ENCODE measurements at places on chromosomes 1 and 21.

DNA sequence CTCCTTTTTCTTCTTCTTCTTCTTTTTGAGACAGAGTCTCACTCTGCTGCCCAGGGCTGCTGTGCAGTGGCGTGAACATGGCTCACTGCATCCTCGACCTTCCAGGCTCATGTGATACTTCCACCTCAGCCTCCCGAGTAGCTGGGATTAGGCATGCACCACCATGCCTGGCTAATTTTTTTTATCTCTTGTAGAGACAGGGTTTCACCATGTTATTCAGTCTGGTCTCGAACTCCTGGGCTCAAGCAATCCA lies 13.0 kb upstream of the PADI1 start:
- DNase-seq = no peak

GRCh38 chr1:236292425-236292824 lies 10.7 kb upstream of the ERO1B start:
- no peak for DNase-seq

DNA sequence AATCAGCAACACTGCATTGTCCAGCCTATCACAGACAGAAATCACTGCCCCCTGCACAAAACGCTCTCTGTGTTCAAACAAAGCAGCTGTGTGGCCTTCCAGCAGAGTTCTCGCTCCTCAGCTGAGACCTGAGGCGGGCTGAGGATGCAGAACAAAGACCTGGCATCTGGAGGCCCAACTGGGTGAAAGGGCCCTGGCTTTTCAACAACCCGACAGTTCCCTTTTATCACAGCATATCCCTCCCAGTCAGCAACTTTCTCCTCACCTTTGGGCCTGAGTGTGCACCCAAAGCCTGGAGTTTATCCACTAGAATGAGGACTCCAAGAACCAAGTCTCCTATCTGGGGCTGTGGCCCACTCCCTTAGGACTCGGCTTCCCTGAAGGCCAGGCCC lies 42.6 kb upstream of the A3GALT2 start:
- no peak for DNase-seq

- DNase-seq = no peak
Observed at GRCh38 chr1:118504221-118504644, 319.2 kb upstream of the SPAG17 start.

- no peak for DNase-seq
Observed at GRCh38 chr21:25334046-25334730, 273.1 kb downstream of the MRPL39 start.

DNA sequence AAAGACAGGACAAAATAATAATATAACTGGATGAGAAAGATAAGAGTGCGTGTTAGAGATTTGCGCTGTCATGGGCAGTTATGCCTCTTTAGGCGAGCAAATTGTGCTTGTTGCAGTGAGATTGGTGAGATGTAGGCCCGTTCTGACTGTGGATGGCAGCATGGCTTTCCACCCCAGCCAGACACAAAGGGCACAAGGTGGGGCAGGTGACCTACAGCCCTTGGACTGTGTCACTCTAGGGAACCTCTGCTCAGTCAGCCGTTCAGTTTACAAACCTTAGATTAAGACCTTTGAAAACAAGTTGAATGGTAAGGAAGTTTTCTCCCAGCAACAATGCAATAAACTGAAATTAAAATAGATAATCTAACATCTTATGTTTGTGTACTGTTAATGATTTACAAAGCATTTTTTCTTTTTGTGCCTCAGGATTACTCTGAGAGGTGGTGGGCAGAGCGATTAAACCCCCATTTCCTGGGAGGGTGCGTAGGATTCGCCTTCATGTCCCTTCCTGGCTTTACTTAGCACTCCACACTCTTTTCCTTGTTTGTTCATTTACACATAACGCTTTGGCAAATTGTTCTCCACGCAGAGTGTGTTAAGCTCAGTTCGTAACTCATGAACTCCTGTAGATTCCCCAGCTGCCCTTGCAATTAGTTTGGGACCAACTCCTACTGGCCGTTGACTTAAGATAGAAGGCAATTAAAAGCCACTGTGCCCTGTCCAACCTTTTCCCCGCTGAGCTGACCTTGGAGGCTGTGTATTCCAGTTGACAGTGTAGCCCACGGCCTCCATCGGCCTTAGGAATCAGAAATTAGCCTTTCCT lies 58.1 kb upstream of the IGSF5 start:
- no peak for DNase-seq

DNA sequence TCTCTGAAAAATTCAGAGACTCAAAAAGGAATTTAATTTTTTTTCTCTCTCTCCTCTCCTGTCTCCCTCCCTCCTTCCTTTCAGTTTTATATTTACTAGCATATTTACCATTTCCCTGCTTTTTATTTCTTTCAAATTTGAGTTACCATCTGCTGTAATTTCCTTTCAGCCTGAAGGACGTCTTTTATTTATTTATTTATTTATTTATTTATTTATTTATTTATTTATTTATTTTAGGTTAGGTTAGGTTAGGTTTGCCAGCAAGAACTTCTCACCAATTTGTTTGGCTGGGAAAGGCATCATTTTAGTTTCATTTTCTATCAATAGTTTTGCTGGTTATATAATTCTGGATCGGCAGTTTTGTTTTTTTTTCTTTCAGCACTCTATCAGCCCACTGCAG lies 231.7 kb upstream of the ZRANB2 start:
- no peak for DNase-seq

DNA sequence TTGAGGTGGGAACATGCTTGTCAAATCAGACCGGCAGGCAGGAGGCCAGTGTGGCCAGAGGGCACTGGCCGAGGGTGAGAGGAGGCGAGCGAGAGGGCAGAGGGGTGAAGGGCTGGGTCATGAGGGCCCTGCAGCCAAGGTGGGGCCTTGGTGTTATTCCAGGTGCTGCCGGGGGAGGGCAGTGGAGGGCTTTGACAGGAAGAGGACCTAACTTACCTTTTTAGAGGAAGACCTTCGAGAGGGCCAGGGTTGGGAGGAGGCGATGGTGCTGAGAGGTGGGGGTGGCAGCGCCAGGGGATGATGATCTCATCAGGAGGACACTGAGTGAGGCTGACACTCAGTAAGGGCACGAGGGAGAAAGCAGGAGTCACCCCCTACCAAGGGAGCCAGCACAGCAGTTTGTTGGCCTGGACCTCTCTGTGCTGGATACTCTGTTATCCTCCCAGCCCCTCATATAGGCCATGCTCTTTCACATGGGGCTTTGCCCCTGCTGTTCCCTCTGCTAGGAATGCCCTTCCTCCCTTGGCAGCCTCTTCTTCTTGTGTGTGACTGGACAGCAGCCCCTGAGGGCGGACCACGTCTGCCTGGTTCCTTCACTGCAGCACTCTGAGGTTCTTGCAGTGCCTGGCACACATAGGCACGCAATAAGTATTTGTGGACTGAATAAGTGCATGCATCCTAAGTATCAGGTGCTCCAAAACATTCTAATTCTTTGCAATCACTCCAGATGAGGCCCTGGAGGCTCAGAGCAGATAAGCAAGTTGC lies 7.5 kb upstream of the TTC22 start:
- DNase-seq = no peak

GRCh38 chr1:90434460-90434859 lies 282.6 kb downstream of the BARHL2 start:
- DNase-seq = no peak

- DNase-seq = no peak
Observed at GRCh38 chr1:8055973-8056372, 29.9 kb upstream of the ERRFI1 start.

DNA sequence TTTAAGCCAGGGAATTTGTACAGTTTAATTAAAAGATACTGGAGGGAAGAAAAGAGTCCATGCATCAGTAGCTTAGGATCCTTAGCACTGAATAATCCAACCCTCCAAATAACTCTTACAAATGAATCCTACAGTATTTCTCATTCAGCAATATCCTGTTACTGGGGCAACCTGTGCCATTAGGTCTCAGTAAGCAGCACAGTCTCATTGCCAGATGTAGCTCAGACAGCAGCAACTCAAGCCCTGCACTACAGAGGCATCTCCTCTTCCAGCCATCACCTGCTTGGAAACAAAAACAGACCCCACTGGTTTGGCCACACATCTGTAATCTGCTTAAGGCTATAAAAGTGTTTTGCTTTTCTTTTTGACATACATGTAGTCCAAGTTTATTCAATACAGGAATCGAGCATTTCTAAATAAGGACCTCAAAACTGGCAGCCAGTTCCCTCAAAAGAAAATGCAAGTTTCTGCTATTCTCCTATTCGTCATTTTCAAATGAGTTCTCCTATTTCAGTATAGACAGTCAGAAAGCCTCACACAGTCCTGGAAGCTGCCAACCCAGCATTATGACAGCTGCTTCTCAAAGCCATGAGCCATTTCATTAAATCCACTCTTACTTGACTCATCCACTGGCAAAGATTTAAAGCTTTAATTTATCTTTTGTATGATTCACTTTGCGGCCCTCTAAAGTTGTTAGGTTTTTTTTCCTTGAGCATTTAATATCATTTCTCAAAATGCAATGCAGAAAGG lies 129.0 kb downstream of the APP start:
- no peak for DNase-seq

DNA sequence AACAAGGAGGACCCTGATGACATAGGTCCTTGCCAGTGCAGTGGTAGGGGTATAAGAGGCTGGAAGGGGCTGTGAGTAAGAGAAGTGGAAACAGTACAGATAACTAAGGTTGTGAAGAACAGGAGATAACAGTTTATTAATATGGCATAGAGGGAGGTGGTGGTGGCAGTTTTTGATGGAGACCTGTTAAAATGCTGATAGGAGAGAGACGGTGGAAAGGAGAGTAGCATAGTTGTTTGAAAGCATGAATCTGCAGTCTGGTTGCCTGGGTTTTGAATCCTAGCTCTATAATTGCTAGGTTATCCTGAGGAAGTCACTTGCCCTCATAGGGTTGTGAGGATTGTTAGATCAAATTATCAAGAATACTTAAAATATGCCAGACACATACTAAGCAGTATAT lies 19.4 kb downstream of the LRRC41 start:
- no peak for DNase-seq

GRCh38 chr1:247531937-247532336 lies 4.3 kb downstream of the OR2C3 start:
- DNase-seq = no peak

DNA sequence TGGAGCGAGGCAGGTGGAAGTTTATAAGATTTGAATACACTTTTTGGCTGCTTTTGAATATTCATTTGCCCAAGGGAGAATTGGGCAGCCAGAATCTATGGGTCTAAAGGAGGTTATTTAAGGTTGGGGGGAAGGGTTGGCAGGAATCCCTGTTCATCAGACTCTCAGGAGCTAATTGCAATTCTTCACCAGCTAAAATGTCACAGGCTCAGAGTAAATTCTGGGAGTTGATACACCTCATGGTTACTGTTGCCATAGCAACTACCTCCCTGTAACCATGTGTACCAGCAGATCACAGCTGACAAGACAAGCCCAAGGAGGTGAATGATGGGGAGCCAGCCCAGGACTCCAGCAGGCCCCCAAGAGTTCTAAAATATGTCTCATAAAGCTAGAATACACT lies 75.5 kb downstream of the CAMK2N1 start:
- no peak for DNase-seq

DNA sequence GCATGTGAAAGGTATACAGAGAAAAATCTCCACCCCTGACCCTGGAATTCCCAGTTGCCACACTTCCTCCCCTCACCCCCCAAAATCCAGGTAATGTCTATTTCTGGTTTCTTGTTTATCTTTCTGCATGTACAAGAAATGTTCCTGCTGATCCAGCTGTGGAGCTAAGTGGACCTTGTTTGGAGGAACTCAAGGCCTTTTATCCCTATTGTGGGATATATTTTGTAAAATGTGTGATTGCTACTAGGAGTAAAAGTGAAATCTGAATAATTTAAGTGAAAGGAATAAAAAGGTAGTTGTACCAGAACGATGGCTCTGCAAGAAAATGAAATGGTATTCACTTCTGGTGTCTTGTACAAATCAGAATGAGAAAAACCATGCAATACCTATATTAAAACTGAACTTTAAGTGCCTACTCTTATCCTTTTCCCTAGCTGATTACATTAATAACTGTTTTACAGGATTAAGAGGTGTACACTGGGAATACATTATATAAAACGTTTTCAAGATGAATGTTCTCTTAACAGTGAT lies 3.0 kb downstream of the SPEN start:
- no peak for DNase-seq

DNA sequence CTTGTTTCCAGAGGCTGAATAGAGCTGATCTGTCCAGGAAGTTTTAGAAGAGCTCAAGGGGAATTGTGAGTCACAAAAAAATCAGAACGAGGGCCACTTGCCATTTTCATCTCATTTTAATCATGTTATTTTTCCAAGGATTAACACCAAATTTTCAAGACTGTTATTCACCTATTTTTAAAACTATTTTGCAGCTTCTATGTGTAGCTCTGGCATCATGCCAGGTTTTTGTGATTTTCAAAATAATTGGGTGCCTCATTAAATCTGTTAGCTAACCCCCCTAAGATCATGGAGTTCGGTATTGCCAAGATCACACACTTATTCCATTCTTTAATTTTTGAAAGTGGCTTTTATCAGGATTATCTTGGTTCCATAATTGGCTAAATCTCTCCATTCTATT lies 90.9 kb downstream of the RGS7 start:
- no peak for DNase-seq

- DNase-seq = no peak
Observed at GRCh38 chr21:15211491-15212133, 146.8 kb upstream of the NRIP1 start.

DNA sequence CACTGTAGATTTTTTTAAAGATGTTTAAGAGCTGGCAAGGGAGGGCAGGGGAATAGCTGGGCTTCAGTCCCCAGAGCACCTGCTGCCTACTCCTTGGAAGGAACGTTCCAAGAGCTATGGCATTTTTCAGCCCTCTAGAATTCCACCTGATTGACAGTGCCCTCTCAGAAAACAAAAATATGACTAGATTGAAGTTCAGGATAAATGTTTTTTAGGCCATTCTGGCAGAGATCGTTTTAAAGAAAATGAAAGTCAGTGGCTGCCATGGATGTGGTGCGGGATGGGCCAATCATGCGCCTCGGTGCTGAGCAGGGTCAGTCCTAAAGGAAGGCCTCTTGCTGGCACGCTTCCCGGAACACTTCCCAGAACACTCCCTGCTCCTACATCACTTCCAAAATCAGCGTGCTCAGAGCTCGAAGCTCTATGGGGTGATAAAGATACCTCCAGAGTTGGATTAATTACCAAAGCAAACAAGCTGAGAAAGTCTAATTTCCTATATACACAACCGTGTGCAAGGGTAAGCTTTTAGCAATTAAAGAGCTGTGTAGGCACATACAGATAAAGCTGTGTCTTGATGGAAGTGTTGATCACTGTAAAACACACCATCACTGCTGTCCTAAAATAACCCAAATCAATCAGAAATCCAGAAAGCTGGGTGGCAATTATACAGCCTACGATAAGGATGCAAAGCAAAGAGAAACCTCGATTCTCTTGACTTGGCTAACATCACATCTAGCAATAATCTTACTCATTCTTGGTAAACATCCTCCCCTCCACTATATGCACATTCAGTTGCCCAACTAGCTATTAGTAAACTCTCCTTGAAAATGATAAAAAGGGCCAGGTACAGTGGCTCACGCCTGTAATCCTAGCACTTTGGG lies 34.6 kb downstream of the TGFBR3 start:
- no peak for DNase-seq

DNA sequence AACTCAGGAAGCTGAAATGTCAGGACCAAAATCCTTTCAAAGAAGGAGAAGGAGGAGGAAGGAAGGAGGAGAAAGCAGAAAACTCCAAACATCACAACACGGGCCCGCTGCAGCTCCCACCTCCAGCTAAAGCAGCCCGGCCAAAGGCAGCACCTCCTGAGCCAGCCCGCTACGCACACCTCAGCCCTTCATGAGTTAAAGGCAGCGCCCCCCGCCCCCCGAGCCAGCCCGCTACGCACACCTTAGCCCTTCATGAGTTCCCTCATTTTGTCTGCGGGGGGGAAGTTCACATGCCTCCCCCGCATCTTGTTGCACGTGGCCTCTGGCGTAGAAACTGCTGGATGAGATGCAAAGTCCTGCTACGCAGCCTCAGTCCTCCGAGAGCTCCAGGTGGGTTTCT lies 90.7 kb upstream of the ARHGEF16 start:
- no peak for DNase-seq
